ENCODE measurements at places on chromosomes 7 and 10.
A peak's percentile ranks its signal among the peaks of the same experiment; 100 is the strongest.

DNA sequence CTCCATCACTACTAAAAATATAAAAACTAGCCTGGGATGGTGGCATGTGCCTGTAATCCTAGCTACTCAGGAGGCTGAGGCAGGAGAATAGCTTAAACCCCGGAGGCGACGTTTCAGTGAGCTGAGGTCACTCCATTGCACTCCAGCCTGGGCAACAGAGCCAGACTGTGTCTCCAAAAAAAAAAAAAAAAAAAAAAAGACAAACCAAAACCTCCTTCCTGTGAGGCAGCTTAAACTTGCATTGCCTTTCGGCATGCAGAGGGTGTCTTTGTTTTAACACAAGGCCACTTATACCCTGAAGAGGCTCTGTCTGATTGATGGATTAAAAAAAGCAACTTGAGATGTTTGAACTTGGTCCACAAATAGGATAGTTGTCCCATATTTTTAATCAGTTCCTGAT, 128.4 kb upstream of the RSU1 start:
- no peak for DNase-seq

DNA sequence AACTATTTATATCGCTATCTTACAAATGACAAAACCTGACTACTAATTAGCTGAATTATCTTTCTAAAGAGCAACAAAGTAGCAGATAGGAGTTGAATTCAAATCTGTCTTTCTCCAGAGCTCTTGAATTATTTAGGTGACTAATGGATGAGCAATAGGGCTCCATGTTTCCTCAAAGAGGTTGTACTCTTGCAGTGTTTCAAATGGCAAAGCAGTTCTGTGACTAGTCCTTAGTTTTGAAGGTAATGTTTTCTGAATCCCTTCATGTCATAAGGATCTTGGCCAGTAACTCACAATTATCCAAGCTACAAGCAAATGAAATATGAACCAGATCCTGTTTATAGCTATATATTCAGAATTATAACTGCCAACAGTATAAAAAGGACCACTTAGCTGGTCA, 999.7 kb downstream of the NRG3 start:
- no peak for DNase-seq

GRCh38 chr7:27168265-27168947, 3.1 kb upstream of the HOXA9 start:
- DNase-seq = peak; percentile 38

- no peak for DNase-seq
These were observed 122.6 kb downstream of the LRRC4 start for GRCh38 chr7:127908430-127909258.

- DNase-seq = peak; percentile 31
These were observed 926.2 kb downstream of the KCNMA1 start for GRCh38 chr10:76711222-76711997.

DNA sequence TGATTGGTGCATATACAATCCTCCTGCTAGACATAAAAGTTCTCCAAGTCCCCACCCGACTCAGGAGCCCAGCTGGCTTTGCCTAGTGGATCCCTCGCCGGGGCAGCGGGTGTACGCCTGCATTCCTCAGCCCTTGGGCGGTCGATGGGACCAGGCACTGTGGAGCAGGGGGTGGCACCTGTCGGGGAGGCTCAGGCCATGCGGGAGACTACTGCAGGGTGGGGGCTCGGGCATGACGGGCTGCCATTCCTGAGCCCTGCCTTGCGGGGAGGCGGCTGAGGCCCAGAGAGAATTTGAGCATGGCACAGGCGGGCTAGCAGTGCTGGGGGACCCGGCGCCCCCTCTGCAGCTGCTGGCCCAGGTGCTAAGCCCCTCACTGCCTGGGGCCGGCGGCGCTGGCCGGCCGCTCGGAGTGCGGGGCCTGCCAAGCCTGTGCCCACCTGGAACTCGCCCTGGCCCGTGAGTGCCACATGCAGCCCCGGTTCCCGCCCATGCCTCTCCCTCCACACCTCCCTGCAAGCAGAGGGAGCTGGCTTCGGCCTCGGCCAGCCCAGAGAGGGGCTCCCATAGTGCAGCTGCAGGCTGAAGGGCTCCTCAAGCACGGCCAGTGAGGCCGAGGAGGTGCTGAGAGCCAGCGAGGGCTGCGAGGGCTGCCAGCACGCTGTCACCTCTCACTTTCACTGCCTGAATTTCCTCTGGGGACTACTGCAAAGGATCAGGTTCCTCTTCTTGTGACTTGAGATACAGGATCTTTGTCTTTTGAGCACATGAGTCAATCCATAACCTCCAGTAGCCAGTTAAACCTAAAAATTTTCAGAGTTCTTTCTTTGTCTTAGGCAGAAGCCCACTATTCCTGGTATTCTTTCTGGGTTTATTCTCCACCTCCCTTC, 25.1 kb upstream of the ELOVL3 start:
- no peak for DNase-seq

DNA sequence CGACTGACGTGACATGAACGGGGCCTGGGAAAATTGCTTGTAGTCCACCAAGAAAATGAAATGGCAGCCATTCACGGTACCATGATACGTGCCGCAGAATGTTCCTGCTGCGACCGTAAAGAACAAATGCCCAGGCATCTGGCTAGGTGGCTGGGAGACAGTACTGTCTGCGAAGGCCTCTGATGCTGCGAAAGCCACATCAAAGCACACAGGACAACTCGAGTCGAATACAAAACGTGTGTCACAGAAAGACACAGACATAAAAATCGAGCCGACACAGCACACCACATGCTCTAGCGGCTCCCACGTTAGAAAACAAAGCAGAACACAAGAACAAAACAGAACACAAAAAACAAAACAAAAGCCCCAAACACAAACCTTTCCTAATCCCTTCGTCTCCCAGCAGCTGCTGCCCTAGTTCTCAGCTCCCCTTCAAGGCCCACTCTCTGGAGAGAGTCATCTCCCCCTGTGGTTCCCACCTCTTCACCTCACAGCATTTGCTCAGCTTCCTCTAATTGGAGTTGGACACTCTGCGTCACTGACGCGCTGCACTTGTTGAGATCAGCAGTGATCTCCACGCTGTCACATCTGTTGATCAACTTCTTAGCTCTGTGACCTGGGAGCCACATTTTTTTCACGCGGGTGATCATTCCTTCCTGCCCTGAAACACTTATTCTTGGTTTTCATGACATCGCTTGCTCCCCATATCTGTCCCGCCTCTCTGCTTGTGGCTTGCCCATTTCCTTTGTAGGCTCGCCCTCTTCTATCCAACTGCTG, 112.2 kb downstream of the CLEC2L start:
- DNase-seq = no peak

DNA sequence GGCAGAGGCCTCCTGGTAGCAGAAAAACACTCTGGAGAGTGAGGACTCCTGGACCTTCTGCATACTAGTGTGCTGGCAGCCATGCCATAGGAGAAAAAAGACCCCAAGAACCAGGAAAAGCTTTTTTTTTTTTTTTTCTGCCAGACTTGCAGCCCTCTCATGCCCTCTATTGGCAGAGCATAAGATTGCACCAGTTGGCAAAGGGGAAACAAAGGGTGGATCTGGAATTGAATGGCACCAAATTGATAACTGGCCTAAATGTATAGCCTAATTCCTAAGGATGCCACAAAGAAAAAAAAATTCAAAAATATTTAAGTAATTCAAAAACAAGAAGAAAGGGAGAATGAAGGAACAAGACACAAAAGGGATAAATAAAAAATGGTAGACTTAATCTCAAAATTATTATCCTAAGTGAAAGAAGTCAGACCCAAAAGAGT, 112.5 kb upstream of the GHITM start:
- DNase-seq = no peak

GRCh38 chr7:22329816-22330524, 27.0 kb downstream of the RAPGEF5 start:
- DNase-seq = no peak

DNA sequence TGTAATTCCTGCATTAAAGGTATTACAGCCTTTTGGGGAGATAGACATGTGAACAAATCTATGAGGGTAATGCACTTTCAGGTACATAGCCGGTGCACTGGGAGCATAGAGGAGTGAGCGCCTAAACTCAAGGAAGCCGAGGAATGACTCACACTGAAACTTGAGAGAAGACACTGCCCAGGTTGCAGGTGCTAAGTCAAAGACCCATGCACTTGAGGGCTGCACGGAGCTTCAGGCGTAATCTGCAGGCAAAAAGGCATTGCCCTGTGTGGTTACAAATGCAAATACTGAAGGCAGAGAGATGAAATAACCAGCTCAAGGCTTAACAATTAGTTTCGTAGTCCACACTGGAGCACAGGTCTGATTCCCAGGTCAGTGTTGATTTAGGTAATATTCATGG, 51.0 kb upstream of the OSBPL3 start:
- DNase-seq = no peak

DNA sequence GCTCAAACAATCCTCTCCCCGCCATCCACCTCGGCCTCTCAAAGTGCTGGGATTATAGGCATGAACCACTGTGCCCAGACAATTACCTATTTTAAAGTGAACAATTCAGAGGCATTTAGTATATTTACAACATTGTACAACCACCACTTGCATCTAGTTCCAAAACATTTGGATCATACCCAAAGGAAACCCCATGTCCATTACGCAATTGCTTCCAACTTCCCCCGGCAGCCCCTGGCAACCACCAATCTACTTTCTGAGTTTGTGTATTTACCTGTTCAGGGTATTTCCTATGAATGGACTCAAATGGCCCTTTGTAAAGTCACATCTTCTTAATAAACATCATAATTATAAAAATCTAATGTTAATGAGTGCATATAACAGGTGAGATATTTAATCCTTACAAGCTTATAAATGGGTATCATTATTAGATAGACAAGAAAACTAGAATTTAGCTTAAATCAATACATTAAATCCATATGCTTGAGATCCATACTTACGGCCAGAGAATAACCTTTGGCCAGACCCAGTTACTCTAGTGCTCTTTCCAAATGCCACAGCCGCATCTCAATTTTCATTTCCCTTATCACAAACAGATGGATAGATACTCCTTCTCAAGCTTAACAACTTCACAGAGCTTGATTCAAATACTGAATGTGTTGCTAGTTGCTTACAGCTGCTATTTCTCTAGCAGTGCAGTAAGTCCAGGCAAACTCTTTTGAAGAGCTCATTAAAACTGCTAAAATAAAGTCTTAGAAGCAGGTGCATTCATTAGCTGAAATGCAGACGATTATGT, 133.4 kb upstream of the MKLN1 start:
- DNase-seq = no peak

GRCh38 chr10:2703953-2704352, 363.4 kb upstream of the PFKP start:
- no peak for DNase-seq

DNA sequence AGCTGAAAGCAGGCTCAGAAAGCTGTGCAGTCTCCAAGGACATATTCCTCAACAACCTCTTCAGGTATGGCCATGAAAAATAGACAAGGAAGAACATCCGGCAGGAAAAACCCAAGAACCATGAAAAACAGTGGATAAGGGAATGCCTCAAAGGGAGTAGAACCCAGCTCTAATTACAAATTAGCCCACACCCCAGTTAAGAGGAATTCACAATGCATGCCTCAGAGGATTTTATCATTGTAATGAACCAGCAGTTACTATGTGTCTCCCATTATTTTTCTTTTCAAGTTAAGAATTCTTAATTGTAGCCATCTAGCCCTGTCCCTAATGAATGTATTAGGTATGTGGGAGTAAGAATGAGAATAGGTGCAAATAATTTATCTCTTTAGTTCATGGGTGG, 19.7 kb upstream of the TNKS2 start:
- DNase-seq = no peak

DNA sequence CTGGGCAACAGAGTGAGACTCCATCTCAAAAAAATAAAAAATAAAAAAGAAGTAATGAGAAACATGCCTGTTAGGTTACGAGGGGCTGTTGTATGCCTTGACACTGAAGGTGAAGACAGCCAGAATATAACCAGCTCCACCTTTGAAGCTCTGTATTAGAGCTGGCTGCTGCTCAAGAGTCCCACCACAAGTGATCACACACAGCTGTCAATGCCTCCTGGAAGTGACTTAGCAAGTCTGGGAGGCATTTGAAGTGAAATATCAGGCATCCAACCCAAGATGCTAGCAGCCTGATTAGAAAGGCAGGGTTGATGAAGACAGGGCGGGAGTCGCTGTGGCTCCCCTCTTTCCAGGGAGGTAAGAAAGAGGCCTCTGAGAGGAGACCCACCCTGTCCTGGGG, 34.1 kb upstream of the INPP5F start:
- DNase-seq = no peak

DNA sequence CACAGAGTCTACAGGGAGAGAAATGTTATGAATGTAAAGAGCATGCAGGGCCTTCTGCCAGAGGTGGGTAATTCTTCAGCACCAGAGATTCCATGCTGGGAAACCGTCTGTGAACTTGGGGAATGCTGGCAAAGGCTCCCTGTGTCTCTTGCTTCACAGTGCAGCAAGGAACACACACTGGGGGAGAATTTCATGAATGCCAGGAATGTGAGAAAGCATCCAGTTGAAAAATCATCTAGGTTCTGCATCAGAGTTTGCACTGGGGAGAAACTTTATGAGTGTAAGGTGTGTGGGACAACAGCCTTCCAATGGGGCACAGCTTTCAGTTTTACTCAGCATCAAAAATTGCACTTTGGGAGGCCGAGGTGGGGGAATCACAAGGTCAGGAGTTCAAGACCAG, 224.3 kb upstream of the IGFBP3 start:
- no peak for DNase-seq

GRCh38 chr10:76297780-76298281, 866.4 kb downstream of the LRMDA start:
- DNase-seq = no peak

DNA sequence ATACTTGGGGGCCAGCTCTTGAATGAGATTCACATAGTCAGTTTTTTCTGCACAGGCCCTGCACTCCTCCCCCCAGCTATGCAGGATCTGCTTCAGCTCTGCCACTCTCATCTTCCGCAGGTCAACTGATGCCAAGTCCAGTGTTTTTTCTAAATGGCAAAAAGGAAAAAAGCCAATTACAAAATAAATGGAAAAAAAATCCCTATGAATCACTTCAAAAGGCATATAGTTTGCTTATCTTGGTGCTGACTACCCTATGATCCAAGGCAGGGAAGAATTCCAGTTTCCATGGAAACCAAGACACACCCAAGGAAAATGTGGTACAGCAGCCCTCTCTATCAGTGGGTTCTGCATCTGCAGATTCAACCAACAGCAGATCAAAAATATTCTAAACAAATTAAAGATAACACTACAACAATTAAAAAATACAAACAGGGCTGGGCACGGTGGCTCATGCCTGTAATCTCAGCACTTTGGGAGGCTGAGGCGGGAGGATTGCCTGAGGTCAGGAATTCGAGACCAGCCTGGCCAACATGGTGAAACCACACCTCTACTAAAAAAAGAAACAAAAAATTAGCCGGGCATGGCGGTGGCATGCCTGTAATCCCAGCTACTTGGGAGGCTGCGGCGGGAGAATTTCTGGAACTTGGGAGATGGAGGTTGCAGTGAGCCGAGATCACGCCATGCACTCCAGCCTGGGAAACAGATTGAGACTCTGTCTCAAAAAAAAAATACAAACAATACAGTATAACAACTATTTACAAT, 17.6 kb downstream of the CDNF start:
- DNase-seq = no peak

All from NCI-H187 (cell line).